Stromal cell of bone marrow (primary cell): ENCODE measurements at places on chromosomes 16 and 17.

DNA sequence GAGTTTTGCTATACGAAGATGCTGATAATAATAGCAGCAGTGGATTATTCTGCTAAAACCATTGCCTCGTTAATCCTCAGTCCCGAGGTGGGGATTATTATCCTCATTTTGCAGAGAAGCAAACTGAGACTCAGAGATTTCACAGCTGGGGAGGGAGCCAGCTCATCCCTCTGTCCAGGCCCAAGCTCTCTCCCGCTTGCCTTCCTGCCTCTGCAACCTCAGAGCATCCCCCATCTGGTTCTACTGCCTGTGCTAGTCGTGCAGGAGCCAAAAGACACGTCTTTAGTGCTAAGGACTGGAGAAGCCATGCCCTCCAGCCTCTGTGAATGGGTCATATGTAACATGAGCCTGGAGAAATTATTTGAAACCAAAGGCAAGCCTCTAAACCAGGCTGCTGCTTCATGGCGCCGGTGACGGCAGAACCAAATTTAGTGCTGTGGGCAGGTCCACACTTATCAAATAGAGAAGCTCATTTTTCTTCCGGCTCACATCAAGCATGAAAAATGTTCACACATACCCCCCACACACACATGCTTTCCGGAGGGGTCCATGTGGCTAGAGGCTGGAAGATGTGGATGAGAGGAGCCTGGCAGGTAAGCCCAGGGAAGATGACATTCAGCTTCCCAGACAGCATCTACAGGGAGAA, 13.5 kb downstream of the MAPT start:
- DNase-seq = no peak

DNA sequence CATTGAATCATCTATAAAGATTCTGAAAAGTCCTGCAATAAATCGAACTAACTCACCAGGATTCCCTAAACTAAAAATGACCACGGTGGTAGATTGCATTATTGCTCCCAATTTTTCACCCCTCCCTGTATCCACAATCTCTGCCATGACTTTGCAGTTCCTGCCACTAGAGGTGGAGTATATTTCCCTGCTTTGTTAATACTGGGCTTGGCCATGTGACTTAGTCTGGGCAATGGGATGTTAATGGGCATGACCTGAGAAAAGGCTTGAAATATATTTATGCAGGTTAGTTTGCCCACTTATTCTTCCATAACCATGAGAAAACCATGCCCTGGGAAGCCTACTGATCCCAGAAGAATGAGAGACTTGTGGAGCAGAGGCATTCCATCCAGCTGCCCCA, 59.1 kb downstream of the NOG start:
- no peak for DNase-seq

DNA sequence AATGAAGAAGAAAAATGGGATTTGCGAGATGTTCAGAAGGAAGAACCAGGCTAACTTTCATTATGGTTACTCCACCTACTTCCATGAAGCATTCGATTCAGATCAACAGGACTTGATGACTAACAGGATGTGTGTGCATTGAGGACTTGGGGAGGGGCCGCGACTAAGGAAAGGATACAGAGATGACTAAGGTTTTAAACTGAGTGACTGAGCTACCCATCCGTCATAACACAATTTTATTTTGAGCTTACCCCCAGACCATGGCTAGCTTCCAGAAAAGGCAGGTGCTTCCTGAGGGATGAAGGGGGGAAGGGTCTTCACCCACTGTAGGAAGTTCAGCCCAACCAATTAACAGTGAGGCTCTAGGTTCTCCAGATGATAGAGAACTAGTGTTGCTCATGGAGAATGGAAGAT, 2.5 kb upstream of the CDYL2 start:
- peak; percentile 49 for DNase-seq

DNA sequence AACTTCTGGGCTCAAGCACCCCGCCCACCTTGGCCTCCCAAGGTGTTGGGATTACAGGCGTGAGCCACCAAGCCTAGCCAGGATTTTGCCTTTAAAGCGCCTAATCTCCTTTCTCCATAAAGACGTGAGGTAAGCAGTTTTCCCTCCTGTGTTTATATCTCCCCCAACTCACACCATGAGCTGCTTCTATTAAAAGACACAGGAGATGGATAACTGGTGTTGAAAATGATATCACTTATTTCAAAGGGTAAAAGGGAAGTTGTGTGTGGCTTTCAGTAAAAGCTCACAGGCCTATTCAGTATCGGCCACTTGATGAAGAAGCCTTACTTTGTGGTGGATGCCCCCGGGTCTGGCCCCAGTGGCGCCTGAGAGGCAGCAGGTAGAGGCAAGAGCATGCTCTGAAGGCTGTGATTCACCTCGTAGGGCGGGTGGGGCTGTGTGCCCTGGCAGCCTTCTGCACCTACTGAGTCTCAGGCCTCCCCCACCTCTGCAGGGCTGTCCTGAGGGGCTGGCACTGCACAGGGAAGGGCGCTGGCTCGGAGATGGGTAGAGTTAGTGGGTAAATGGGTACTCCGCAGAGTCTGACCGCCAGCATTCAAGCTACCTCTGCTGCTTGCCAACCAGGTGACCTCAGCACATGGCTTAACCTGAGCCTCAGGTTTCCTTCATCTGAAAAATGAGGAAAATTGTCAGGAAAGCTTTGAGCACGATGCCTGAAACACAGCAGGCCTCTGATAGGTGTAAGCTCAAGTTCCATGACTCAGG, 146.8 kb downstream of the CLEC16A start:
- no peak for DNase-seq

- DNase-seq = peak; percentile 61
Measured at GRCh38 chr16:88669980-88670379, 7.1 kb upstream of the MVD start.

GRCh38 chr17:81890447-81891302, 711 bp downstream of the ALYREF start:
- no peak for DNase-seq

- DNase-seq = no peak
Measured at GRCh38 chr17:60422162-60422665, at the start of gene CHCT1. Gene CHCT1, plus strand, starts transcription at chr17:60422489. Its CDS starts 104 bp downstream, at chr17:60422593.

DNA sequence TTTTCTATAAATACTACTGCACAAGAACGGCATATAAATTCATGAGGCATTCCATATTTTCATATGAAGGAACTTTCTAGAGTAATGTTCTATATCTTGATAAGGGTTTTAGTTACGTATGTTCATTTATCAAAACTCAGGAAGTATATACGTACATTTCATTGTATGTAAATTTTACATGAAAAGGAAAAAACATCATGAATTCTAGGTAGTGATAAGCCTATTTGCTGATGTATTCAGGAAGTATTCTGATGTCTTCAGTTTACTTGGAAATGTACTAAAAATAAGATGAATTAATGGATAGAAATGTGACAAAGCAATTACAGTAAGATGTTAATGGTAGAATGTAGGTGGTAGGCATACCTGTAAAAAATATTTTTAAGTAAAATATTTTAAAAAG, 4.7 kb downstream of the DGKE start:
- no peak for DNase-seq

DNA sequence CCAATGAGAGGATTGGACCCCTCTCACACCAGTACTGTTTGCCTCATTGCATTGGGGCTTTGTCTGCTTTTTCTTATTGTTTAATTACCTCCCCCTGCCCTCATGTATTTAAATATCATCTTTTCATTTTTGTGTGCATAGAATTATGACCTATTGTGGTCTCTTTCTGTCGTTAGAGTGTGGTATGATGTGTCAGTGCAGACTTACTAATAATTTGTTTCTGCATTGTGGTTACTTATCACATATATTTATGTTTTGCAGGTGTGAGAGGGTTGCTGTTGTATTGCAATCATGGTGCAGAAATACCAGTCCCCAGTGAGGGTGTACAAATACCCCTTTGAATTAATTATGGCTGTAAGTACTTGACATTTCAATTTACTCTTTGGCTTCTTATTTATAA, 2.5 kb downstream of the SEC14L1 start:
- no peak for DNase-seq

DNA sequence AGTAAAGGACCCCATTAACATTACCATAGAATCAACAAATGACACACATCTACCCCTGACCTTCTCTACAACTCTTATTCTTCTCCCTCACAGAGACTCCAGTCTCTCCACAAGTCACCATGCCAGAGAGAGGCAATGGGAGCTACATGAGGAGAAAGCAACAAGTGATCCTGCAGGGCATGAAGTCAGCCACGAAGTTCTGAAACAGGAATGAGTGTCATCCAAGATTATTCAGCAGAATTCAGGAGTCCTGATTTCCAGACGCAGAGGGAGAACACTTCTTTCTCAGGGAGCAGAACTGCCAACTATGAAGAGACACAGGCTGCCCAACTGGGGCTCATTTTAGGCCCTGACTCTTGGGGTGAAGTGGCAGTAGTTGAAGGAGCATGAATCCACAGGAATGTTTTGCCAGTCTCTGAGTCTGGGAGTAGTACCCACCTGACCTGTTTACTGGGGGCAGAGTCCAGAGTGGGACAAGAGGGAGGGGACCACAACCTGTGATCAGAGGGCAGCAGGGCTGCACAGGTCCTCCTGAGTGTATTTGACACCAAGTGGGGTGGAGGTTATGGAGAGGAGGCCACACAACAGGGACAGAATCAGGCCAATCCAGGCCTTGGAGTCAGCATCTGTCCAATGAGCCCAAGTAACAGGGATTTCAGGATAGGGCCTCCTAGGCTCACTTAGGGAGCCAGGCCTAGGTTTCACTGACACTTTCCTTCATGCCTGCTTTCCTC, 2.4 kb upstream of the MTMR4 start:
- DNase-seq = no peak

- DNase-seq = no peak
Measured at GRCh38 chr16:56625140-56625942, at the start of gene MT1E. Gene MT1E, plus strand, starts transcription at chr16:56625781. Its CDS starts 71 bp downstream, at chr16:56625852.

- no peak for DNase-seq
Measured at GRCh38 chr17:31134576-31134975, 39.8 kb downstream of the NF1 start.

DNA sequence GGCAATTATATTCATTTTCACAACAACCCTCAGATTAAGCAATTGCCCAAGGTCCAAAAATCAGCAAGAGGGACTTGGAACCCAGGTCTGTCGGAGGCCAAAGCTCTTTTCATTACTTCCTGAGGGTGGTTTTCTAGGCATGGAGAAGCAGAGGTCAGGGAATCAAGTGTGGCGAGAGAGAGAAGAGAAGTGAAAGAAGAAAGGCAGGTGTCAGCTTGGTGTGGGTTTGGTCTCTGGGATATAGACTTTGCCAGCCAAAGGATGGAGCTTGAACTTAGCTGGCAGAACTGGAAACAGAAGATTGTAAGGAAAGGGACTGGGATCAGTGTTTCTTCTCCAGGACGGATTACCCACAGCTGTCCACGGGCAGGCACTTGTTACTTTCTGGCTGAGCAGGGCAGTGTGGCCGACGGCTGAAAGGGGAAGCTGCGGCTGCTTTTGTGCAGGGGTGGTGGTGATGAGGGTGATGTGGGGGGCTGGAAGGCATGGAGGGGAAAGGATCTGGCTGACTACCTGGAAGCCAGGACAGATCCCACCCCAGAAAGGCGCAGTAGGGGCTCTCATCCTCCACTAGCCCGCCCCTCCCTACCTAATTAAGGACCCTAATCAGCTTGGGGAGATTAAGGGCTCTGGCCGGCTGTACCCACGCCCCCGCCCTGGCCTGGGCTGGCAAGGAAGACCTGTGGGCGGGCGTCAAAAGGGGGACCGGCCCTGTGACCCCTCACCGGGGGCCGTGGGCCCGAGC, at the start of gene GUCY2D:
Gene GUCY2D (plus strand): TSS at position 640 of the 745 bp plus-strand sequence. CDS start 433 bp downstream, outside the sequence.
- no peak for DNase-seq

DNA sequence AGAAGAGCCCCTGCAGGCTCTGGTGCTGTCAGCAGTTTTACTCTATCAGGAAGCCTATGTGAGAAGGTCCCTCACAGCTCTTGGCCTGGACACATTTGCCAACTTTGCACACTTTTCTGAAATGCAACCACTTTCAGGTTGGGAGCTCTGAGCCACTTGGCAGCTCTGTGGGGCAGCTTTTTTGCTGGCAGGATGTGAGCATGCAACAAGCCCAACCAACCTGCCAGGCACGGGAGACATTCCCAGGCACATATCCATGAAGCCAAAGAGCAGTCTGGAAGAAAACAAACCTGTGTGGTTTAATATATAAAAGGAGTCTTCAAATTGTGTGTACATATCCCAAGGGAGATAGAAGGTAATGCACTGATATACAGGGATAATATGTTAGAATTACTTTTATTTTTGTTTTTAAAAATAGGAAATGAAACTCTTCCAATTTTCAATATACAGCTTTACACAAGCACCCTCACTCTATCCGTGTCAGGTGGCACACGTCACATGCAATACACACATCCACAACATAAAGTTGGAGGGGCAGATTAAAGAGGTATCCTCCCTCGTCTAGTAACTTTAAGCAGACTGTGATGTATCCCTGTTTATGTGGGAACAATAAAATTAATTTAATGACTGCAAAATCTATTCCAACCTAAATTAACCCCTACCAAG, 57.4 kb upstream of the COX10 start:
- no peak for DNase-seq

DNA sequence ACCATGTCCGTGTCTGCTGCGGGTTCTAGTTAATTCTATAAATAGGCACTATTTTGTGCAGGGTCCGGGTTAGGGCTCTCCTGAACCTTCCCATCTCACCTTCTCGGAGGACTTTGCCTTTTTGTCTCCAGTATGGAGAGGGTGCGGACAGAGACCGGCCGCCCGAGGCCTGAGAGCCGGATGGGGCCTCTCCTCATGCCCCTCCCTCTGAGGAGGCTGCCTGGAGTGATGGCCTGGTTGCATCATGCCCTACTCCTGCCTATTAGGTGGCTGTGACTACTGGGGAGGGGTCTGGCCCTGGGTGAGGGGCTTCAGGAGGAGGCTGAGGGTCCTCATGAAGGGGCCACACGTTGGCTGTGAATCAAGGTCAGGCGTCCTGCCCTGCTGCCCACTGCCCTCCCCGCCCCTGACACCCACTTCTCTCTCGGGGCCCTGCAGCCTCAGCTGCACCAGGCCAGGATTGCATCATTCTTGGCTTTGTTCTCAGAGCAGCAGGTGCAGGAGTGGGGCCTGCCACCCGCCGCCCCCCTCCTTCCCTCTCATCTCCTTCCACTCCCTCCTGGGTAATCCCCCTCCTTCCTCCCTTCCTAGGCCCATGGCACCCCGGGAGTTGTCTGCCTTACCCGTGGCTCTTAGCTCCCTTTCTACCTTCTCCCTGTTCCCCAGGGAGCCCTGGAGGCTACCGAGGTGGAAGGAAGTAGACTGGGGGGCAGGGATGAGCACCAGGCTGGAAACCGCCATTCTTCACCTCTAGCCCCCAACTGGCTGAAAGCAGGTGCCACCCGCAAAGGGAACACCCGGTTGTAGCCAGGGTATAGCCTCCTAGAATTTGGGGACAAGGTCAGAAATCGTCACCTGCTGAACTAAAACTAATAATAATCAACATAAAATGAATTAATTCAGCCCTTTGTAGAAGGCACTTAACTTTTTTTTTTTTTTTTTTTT, 12.7 kb upstream of the ARHGAP23 start:
- no peak for DNase-seq
